NCI-H1930 (cell line): ENCODE measurements at places on chromosomes 11 and 22.

GRCh38 chr11:126337474-126338241, 17.8 kb upstream of the ST3GAL4 start:
- no peak for DNase-seq

- DNase-seq, result no peak
Measured at GRCh38 chr11:116082256-116082655, 578.0 kb upstream of the CADM1 start.

DNA sequence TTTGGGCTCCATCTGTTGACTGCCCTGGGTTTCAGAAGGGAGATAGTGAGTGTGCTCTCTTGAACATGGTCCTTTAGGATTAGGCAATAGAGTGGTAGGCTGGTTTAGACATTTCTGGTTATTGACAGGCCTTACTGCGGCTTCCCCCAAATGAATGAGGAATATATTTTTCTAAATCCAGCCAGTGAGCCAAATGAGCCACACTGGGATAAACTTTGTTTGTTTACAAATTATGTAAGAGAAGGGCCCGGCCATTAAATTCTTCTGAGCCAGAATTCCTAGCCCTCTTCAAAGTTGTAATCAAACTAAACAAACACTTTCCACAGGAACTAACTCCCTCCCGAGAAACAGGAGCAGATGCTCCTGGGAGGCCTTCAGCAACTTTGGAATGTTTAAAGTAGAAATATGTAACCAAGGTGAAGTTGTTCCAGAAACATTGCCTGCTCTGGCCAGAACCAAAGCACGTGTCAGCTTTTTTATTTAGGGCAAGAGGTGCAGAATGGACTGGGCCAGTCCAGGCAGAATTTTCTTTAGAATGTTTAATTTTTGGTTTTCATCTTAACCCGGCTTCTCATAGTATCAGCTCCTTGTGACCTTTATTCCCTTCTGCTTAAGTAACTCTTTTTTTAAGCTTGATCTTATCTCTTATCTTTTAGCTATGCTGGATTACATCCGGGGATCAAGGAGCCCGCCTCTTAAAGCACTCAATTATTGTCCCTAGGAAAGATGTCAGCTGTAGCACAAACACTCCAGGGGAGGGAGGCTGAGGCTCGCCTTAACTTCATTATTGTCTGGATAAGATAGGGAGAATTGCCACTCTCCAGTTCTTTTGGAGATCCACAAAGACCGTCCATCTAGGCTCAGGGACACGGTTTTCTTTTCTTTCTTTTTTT, 28.7 kb downstream of the ZNRF3 start:
- DNase-seq, result no peak

DNA sequence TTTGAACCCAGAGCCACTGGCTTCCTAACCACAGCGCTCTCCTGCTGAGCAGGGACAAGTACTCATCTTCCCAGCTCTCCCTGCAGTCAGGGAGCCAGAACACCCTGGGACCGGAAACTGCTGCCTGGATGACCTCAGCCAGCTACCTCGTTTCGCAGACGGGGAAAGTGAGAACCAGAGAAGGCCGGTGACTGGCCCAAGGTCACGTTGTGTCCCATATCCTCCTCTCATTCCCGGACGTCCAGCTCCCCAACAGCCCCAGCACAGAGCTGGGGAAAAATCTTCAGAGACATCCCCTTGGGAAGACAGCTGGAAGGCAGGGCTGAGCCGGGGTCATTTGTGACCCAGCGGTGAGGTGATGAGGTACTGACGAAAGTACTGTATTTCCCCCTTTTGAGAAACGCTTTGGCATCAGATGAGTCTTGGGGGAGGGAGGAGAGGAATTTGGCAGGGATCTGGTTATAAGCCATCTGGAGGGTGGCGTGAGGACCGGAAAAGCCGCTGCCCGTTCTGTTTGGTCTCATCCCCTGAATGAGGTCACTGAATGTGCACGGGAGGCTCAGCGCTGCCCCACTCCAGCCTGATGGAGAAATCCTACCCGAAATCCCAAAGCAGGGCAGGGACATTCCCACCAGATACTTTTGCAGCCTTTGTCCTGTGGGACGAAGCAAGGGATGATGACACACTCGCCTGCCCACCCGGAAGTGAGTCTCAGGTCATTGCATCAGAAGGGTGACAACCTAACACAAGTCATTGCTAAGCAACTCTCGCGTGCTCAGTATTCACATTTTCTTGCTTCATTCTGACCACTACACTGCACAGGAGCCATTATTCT, 41.1 kb downstream of the LIF start:
- DNase-seq, result no peak

DNA sequence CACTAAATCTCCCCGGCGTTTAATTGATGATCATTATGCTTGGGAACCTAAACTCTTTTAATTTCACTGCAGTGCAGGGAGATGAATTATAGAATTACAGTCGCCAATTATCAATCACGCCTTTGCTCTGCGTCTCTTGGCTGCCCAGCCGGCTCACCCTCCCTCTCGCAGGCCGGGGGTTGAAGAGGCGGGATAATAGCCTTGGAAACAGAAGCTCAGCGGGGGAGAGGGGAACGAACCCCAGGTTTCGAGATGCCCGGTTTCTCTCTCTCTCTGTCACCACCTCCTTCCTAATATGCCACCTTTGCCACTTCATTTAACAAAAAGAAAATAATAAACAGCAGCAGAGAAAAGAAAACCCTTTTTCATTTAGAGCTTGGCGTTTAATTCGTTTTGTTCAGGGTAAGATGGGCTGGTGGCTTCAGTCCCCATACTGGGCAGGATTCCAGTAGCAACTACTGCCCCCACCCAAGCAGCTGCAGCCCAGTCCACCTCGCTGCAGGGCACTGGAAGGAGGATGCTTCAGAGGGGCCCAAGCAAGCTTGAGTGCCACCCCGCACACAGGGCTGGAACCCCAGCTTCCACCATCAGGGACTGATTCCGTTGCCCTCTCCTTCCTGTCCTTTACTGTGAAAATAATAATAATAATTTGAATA, 271.7 kb downstream of the BUD13 start:
- no peak for DNase-seq

DNA sequence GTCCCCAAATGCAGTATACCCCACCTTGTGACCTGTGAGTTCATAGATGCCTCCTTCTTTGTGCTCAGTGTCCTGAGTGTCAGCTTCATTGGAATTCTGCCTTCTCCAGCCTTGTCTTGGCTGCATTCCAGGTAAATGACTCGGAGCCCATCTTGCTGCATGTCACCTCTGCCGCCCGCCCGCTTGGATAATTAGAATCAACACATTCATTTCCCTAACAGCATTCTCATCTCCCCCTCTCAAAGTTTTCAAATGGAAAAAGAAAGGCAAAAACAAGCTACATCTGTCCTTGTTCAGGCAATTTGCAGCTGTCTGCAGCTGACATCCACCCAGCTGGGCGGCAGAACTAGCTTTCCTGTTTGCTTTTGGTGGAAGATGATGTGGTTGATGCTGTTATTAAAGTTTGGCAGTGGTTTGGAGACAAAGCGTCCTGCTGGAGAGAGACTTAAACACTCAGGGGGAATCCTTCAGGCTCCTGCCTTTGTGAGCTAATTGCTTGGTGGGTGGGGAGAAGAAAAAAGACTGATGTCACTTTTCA, 198.8 kb upstream of the SEZ6L start:
- DNase-seq, result peak; percentile 22

GRCh38 chr11:118643142-118643994, 36.0 kb downstream of the PHLDB1 start:
- DNase-seq, result no peak
